Stimulated activated CD4-positive, alpha-beta T cell treated with anti-CD3 and anti-CD28 coated beads, Interleukin-4, amount 100 ng/mL, for 1 hour (primary cell): ENCODE measurements at places on chromosomes 5 and 9.

DNA sequence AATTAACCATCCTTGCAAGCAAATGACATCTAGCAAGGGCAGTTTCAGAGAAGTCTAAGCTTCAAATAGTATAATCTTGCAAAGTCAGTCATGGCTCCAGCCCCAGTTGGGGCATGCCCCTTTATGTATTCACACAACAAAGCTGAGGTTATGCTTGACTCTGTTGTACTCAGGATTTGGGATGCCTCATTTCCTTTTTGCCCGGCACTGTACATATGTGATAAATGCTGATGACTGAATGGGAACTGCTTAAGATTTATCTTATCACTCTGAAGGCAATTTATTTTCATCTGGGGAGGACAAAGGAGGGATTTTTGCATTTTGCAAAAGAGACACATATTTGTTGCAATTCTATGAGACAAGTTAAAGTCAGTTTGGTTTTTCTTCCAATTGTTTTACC is 219.2 kb downstream of the TRPM3 start:
- DNase-seq = no peak

DNA sequence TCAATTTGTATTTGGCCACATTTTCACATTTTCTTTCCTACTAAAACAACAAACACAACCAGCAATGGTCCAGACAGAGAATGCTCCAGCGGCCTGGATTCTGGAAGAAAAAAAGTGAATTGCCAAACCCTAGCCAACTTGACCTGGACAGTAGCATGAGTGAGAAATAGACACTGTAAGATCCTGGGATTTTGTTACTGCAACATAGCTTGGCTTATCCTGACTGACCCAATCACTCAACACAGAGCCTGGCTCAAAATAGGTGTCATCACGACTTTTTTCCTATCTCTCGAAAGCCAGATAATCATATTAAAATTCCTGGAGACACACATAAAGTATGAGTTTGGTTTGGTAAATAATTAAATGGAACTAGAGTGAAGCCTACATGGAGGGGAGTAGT is 25.4 kb upstream of the MVB12B start:
- no peak for DNase-seq

- DNase-seq = no peak
Observed at GRCh38 chr9:117218951-117219350, 195.9 kb downstream of the ASTN2 start.

- no peak for DNase-seq
Observed at GRCh38 chr9:105307591-105308130, 63.2 kb downstream of the SLC44A1 start.

GRCh38 chr9:82780017-82780416 is 282.9 kb downstream of the RASEF start:
- DNase-seq = no peak
